Keratinocyte (primary cell): ENCODE measurements at places on chromosomes 7 and 10. TPM values are rescaled to one million over a fixed set of nuclear protein-coding genes. Genes with fewer than 3 reads are reported as not detected.

Gene SPRN
- 0.01 to 0.04 TPM (median 0.02 TPM) in 3 replicates for polyA plus RNA-seq

Gene TMEM176A
- polyA plus RNA-seq: not detected in 3 replicates

Gene LIPJ
- 0.03 to 0.08 TPM in 2 of 3 replicates, not detected in the other for polyA plus RNA-seq

Gene SLC35G1
- 3.8 to 5.9 TPM (median 4.7 TPM) in 3 replicates for polyA plus RNA-seq

Gene PPP1R9A
- polyA plus RNA-seq: 0.01 to 0.03 TPM in 2 of 3 replicates, not detected in the other

Gene SGCE
- polyA plus RNA-seq: 4.3 to 10.5 TPM (median 7.9 TPM) in 3 replicates

Gene CACNA2D1
- 1.3 to 2.0 TPM (median 1.8 TPM) in 3 replicates for polyA plus RNA-seq

- DNase-seq: no peak
Observed at GRCh38 chr7:104807671-104808070, 206.3 kb upstream of the KMT2E start.

DNA sequence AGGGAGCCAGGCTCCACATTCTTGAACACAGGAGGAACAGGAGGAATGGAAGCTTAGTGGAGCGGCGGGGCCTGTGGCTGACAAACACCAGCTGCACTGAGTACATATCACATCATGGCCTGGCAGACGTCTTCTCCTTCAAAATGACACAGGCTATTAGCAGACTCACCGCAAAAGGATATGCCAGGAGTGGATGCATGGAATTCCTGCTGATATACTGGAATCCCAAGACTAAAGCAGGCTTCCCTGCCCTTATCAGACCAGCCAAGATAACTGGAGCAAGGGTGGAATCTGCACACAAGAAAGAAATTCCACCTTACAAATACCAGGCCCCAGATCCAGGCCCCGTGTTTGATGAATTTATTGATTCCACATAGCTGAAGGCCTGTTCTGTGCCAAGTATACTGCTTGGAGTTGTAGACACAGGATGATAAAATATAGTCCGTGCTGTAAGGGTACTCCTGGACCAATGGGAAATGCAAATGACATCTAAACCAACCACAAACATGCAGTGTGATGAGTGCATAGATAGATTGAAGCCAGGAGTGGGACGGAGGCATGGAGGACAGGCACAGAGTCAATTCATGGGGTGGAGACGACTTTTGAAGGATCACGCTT lies 480.5 kb upstream of the ZMIZ1 start:
- no peak for DNase-seq

DNA sequence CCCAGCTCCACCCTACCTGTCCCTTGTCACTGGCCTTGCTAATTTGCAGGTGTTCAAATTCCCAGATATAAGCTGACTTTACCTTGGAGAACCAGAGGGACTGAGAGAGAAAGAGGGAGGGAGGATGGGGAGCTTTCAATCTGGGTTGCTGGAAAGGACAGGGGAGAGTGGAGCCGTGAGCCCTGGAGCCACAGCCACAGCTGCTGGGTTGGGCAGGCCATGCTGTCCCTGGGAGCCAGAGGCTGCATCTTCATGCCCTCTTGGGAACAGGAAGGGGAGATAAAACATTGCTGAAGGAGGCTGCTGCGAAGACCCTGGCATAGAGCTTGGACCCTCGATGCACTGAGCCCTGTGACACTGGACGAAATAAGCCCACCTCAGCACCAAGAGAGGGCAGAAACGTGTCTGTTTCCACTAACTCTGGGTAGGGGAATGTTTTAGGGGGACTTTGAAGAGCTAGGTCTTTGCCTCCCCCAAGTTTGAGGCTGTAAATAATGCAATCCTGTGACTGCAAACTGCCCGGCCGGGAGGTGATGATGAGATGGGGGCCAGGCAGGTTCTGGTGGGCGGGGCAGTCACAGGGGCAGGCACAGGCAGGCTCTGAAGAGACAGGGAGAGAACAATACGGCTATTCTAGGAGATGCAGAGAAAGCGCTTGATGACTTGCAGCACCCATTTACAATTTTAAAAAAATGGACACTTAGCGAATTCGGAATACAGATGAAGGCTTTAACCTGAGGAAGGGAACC lies 5.8 kb upstream of the JAKMIP3 start:
- no peak for DNase-seq

DNA sequence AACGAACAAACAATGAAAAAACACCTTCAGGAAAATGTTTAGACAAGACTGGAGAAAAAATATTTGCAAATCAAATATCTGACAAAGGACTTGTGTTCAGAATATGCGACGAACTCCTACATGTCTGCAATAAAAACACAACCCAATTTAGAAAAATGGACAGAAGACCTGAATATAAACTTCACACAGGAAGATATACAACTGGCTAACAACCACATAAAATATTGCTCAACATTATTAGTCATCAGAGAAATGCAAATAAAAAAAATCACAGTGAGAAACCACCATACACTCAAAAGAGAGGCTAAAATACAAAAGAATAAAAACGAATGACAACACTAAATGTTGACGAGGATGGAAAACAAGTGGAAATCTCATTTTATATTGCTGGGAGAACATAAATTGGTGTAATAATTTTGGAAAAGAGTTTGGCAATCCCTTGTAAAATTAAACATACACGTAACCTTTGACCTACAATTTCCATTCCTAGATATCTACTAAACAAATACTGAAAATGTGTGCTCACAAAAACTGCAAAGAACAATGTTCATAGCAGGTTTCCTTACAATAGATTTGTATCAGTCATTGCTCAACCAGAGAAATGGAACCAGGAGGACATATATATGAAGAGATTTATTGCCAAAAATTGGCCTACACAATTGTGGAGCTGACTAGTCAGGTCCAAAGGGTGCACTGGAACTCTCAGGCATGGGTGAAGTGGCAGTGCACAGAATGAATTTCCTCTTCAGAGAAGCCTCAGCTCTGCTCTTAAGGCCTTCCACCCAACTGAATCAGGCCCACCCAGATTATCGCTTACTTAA lies 82.9 kb upstream of the OGDHL start:
- no peak for DNase-seq

DNA sequence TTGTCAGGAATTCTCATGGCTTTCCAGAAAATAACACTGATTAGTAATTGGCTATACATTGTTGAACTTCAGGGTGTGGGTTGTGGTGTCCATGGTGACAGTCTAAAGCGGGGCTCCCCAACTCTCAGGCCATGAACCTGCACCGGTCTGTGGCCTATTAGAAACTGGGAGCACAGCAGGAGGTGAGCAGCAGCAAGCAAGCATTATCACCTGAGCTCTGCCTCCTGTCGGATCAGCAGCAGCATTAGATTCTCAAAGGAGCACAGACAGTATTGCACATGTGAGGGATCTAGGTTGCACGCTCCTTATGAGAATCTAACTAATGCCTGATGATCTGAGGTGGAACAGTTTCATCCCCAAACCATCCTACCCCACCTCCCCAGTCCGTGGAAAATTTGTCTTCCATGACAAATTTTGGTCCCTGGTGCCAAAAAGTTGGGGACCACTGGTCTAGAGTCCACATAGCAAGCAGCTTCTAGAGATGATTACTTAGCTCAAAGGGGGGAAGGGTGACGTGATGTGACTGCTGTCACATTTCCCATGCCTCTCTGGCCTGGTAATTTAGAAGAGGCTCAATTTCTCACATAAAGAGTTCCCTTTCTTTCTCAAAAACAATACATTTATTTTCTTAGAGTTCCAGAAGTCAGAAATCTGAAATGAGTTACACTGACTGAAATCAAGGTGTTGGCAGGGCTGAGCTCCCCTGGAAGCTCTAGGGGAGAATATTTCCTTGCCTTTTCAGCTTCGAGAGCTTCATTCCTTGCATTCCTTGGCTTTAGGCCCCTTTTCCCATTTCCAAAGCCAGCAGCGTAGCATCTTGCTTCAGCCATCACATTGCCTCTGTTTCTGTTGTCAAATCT lies 17.6 kb upstream of the FAM221A start:
- no peak for DNase-seq

DNA sequence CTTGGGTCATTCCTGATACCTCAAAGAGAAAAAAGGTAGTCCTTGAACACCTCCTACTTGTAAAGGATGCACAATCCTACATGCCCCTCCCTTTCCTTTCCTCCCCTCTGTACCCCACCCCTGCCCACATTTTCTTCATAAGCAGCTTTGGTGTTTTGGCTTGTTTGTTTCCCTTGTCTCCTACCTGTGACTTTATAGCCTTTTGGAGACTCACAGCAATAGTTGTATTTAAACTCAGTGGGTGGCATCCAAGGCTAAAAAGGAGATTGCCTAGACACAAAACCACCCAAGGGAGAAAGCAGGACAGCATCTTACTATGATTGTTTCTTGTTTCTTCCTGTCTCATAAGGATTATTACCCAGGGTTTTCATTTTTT lies 63.4 kb downstream of the EGFR start:
- DNase-seq: no peak

DNA sequence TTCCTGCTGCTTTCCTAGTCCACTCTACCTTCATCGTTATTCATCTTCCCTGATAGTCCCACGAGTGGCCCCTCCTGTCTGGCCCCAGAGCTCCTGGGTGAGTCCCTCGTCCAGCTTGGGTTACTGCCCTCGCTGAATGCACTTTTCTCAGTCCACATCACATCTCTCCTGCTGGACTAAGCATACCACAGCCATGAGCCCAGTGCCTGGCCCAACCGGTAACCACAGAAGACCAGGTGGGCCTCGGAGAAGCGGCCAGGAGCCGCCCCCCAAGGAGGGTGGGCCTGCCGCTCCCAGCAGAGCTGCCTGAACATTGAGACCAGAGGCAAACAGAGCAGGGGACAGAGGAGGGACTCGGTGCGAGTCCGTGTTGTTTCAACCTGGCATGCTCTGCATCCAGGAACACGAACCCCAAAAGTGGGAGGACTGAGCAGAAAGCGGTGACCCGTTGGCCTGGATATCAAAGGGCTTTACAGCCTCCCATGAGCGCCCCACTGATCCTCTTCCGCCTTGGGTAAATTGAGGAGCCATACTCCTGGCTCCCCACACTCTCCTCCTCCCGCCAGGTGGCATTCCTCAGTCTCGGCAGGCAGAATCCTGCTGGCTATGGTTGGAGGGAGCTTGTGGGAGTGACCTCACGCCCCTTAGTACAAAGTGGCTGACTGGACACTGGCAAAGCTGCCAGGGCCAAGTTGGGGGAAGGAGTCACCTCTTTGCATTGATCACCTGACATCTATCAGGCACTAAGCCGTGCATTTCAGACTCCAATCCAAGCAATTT lies 13.3 kb downstream of the TMEM72 start:
- DNase-seq: no peak

DNA sequence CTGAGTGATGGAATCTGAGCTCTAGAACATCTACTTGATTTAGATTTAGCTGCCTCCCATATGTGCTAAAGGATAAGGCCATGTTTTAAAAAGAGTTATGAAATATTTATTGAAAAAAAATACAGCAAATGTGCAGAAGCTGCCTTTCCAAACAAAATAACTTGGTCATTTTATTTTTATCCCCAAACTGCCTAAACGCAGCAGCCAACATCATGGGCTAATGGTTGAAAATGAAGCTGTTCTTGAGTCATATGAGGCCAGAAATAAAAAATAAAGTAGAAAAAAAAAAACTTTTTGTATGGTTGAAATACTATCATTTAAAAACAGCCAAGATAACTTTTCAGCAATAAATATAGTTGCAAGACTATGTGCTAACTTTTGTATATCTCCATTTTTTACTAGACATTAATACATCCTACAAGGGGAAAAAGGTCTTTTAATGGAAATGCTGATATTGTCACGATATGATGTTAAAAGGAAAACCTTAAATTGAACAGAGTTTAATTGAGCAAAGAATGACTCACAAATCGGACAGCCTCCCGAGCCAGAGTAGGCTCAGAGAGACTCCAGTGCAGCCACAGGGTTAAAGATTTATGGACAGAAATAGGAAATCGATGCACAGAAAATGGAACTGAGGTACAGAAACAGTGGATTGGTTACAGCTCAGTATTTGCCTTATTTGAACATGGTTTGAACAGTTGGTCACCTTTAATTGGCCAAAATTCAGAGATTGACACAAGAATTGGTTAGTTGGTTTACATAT lies 305.8 kb downstream of the MDFIC start:
- no peak for DNase-seq

GRCh38 chr10:90912854-90913479 lies 7.9 kb downstream of the ANKRD1 start:
- no peak for DNase-seq

DNA sequence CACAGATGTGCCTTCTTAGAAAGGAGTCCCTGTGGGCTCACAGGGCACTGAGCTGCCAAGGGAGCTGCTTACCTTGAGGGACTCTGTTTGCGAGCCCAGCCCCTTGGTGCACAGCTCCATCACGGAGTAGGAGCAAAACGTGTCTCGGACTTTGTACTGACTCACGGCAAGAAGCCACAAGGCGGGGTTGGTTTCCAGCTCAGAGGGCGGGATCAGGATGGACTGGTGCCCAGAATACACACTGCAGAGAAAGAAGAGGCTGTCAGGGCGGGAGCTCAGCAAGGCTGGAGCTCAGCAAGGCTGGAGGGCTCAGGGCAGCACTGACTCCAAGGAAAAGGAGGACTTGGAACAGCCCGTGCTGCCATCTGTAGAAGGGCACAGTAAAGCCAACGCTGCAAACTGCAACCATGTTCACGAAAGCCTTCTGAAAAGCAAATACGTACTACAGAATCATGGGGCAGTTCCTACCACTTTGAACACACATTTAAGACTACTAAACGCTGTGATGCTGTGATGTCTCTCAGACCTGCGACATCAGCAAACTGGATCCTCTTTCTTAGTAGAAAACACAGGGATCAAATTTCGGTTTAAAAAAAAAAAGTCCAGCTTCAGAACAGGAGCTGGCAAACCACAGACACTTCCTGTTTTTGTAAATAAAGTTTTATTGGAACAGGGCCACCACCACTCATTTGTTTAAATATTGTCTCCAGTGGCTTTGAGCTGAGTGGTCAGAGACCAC lies 194.3 kb downstream of the ZMYND11 start:
- DNase-seq: peak; percentile 61

GRCh38 chr10:103617602-103618385 lies 124.3 kb downstream of the NEURL1 start:
- DNase-seq: no peak

DNA sequence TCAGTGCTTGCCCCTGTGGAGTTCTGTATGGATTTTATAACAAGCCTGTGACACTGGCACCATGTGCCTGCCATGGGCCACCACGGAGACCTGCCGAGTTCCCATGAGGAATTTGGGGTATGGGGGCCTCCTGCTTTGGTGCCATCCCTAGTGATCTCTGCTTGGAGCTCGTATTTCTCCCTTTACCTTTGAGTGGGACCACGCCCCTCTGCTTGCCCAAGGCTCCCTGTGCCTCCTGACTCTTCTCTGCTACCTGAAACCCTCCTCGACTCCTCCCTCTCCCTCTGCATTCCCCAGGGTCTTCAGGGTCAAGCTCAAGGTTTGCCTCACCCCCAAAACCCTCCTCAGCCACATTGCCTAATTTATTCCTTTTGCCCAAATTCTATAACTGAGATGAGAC lies 225.0 kb downstream of the BUB3 start:
- no peak for DNase-seq

GRCh38 chr10:126375299-126375698 lies 13.0 kb downstream of the ADAM12 start:
- DNase-seq: no peak

GRCh38 chr10:80392250-80392649 lies 16.1 kb upstream of the PRXL2A start:
- no peak for DNase-seq
